ENCODE measurements at places on chromosomes 16 and 17.
A peak's percentile ranks its signal among the peaks of the same experiment; 100 is the strongest.

- no peak for DNase-seq
Measured at GRCh38 chr17:51948128-51948527, 210.4 kb downstream of the CA10 start.

- no peak for DNase-seq
Measured at GRCh38 chr16:15658149-15658548, 8.1 kb downstream of the NDE1 start.

GRCh38 chr16:35365675-35366074 is 1906.3 kb downstream of the TP53TG3F start:
- DNase-seq, result no peak

GRCh38 chr17:10238661-10239060 is 40.3 kb upstream of the GAS7 start:
- DNase-seq, result no peak

GRCh38 chr17:49519781-49520180 is 24.7 kb downstream of the NGFR start:
- no peak for DNase-seq

DNA sequence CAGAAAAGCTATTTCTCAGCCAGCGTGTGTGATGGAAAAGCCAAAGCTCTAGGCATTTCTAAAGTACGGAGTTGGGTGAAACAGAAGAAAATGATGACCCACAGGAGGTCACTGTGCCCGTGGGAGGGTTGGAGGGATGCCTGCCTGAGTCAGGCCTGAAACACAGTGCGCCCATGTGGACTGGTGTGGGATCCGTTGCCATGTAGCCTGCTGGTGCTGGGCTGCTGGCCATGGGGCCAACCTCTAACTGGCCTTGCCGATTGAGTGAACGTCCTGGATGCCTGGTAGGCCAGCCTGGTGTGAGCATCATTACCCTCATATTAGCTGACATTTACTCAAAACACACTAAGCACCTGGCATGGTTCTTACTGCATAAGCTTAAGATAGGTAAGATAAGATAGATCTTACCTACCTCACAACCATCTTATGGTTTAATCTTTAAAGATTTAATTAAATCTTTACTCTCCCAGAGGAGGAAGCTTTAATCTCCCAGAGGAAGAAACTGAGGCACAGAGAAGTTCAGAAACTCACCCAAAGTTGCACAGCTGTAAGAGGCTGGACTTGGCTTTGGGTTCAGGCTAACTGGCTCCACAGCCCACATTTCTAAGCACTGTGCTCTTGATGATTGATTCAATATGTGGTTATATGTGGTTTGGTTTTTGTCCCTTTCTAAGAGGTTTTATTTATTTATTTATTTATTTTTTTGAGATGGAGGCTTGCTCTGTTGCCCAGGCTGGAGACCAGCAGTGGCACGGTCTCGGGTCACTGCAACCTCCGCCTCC is 15.7 kb downstream of the MGAT5B start:
- DNase-seq, result no peak

GRCh38 chr16:3098459-3099394 is at the start of gene ZSCAN10:
TSS of gene ZSCAN10 (minus strand) at chr16:3099294. CDS start at chr16:3092937, 6,357 bp downstream.
- DNase-seq, result no peak

DNA sequence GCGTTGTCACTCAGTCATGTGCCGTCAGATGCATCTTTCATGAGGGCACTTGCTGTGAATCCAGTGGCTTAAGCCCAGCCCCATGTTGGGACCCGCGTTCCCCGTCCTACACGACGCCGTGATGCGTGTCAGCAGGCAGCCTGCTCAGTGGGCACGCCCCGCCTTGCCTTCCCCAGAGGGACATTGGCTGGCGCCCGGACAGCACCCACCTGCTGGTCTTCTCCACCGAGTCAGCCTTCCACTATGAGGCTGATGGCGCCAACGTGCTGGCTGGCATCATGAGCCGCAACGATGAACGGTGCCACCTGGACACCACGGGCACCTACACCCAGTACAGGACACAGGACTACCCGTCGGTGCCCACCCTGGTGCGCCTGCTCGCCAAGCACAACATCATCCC is 8.8 kb downstream of the ITGB4 start:
- DNase-seq, result no peak

- DNase-seq, result no peak
Measured at GRCh38 chr17:1164935-1165556, 14.7 kb downstream of the ABR start.

DNA sequence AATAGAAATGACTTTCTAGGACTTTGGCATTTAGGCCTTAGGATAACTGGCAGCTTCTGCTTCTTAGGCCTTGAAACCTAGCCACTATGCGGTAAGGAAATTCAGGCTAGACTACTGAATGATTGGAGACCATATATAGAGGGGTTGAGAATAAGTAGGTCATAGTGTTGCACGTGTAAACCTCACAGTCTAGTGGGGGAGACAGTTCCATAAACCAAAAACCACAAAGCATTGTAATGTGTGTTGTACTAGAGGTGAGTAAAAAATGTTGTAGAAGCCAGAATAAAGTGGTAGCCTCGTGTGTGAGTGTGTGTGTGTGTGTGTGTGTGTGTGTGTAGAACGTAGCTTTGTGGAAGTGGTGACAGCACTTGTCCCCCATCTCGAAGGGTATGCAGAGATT is 188.5 kb downstream of the MAP2K6 start:
- no peak for DNase-seq

- DNase-seq, result no peak
Measured at GRCh38 chr16:60031740-60032139, 1297.6 kb upstream of the GOT2 start.

DNA sequence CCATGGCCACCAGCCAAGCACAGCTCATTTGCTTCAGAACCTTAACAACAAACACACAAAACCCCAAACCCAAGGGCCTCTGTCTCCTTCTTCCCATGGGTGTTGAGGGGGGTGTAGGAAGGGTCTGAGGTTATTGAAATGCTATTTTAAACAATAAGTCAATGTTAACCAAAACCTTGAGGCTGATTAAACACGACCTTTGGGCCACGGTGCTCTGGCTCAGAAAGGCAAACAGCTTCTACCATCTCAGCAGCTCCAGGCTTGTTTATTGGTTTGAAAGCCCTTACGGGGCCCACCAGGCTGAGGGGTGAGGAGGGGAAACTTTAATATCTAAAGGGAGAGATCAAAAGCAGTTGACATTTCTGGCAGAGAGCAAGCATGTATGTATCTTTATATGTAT is 185.7 kb upstream of the IRX6 start:
- DNase-seq, result no peak

GRCh38 chr17:15999974-16000827 is 577 bp downstream of the TTC19 start:
- DNase-seq, result no peak

- DNase-seq, result no peak
Measured at GRCh38 chr17:45672301-45672700, 111.8 kb upstream of the CRHR1 start.

GRCh38 chr17:5562661-5563360 is 21.5 kb downstream of the NLRP1 start:
- DNase-seq, result no peak

DNA sequence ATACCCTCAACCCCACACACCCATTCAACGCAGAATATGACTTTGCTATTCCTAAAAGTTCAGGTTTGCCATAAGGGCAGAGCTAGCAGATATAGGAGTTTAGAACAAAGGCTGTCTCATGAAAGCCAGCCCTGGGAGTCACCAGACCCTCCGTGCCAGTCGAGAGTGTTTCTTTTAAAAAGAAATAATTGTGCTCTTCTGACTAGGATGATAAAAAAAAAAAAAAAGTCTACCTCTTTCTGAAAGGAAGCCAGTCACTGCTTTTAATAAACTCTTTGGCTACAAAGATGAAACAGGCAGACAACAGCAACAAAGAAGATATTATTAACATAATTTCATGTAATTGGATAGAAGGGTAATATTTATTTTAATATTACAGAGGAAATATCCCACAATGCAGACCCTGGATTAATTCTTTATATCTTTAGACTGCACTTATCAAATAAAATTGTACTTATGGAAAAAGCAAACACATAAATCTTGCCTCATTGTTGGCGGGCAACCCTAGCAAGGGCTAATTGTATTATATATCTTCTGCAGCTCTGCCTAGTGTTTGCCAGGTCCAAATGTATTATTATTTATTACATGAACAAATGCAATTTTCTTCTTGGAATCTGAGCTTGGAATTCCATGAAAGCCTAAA is 277.5 kb upstream of the DYNLRB2 start:
- DNase-seq, result no peak

DNA sequence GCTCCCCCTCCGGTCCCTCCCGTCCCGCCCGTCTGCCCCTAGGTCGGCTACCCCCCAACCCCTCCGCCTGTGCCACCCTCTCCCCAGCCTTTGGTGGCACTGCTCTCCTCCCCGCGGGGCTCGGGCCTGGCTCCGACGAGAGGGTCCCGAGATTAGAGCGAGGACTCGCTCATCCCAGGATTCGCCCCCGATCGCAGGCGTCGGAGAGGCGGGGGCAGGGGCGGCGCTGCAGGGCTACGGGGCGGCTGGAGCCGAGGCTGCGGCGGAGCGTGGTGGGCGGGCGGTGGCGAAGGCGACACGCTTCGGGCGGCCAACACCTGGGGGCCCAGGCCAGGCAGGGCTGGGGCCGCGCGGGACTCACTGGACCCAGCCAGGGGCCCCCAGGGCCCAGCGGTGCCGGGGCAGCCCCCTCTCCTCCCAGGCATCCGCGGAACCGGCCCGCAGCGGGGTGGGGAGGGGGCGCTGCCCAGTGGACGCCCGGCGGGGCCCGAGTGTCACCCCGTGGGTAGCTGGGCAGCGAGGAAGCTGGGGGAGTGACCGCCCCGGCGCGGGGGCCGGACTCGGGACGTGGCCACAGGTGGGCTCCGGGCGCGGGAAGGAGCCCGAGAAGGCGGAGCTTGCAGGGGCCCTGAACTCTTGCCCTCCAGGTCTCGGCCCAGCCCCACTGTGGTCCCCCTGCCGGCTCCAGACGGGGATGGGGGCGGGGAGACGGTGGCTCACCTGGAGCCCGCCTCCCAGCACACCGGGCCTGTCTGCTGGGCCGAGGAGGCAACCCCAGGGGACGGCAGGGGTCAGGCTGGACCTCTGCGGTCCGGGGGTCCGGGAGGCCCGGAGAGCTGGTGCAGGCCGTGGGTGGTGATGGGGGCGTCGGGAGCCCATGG is 1.5 kb downstream of the MGAT5B start:
- DNase-seq, result no peak

DNA sequence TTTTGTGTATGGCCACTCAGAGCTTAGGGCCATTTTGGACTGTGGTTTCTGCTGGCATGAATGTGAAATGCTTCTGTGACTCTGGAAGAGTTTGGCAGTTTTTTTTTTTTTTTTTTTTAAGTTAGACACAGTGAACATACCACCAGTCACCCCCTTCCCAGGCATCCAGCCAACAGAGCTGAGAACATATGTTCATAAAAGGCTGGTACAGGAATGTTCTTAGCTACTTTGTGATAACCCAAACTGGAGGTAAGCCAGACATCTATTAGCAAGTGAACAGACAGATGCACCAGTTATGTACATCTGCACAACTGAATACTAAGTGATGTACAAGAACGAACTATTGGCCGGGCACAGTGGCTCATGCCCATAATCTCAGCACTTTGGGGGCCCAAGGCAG is 92.7 kb downstream of the ABCC1 start:
- DNase-seq, result no peak

DNA sequence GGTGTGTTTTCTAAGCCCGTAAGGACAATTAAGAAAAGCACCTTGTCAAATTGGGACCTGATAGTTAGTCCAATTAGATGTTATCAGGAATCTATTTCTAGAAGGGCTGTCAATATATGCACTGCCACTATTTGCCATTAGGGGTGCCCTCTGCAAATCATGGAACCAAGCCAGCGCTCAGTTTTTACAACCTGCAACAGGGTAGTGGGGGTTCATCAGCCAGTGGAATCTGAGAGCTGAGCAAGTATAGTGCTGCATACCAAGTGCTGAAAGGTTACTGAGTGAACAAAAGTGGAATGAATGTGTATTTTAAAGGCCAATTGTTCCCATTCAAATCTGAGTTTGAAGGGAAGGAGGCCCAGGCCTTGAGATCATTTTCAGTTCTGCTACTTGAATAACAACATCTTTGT is 10.4 kb downstream of the PRR11 start:
- peak; percentile 53 for DNase-seq

DNA sequence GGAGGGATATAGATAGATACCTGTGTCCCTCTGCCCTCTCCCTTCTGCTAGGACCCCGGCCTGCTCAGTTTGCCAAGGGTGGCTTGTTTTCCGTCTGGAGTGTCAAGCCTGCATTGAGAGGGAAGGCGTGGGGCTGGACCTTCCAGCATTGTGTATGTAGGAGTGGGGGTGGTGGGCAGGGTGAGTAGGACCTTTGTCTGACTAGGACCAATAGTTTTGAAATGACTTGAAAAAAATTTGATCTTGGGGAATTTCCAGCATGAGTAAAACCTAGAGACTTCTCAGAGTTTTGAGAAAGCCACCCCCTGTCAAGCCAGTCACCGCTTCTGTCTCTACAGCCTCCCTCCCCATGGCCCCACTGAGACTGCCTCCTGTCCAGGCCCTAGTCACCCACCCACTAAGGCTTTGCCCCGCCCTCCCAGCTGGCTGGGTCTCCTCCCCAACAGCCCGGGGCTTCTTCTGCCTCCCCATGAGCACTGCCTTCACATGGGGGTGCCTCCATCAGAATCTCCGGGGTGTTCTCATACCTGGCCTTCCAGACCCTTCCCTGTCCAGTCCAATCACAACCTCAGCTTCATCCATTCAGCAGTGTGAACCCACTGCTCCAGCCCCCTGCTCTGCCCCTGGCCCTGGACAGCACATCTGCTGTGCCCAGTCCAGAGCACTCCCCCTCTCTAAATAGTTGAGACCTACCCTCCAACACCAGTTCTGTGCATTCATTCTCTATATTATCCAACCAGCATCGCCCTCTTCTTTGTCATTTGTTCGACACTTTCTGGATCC is 207.0 kb downstream of the MSI2 start:
- DNase-seq, result no peak

DNA sequence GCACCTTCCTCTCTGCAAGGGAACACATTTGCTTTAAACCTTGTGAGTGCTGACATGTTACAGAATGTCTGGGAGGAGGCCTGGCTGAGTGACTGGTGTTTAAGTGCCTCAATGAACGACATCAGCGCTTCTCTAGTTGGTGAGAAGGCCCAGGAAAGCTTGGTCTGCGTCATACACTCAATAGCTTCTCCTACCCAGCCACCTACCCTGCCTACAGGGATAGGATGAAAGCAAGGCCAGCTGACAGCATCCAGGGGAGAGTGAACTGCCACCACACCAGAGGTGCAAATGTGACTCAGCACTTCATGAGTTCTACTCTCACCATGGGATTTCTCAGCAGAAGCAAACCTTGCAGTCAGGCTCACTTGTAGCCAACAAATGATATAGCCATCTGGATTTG is 31.7 kb upstream of the CFAP20 start:
- no peak for DNase-seq

Data from MV-4-11 (cell line).